ENCODE measurements at places on chromosomes 11 and 22. TPM values are rescaled to one million over a fixed set of nuclear protein-coding genes. Genes with fewer than 3 reads are reported as not detected.
A peak's percentile ranks its signal among the peaks of the same experiment; 100 is the strongest.

Gene OR51B2
- total RNA-seq: not detected

Gene SYT12
- total RNA-seq: 0.03 TPM

Gene KRTAP5-8
- total RNA-seq: not detected

- DNase-seq: no peak
Measured at GRCh38 chr11:10349281-10349665, 44.4 kb downstream of the ADM start.

- no peak for DNase-seq
Measured at GRCh38 chr22:31588970-31589675, 72.9 kb downstream of the PISD start.

- DNase-seq: peak; percentile 95
Measured at GRCh38 chr11:13118194-13118593, 109.1 kb downstream of the RASSF10 start.

- no peak for DNase-seq
Measured at GRCh38 chr11:46616551-46617133, 385 bp downstream of the HARBI1 start.

DNA sequence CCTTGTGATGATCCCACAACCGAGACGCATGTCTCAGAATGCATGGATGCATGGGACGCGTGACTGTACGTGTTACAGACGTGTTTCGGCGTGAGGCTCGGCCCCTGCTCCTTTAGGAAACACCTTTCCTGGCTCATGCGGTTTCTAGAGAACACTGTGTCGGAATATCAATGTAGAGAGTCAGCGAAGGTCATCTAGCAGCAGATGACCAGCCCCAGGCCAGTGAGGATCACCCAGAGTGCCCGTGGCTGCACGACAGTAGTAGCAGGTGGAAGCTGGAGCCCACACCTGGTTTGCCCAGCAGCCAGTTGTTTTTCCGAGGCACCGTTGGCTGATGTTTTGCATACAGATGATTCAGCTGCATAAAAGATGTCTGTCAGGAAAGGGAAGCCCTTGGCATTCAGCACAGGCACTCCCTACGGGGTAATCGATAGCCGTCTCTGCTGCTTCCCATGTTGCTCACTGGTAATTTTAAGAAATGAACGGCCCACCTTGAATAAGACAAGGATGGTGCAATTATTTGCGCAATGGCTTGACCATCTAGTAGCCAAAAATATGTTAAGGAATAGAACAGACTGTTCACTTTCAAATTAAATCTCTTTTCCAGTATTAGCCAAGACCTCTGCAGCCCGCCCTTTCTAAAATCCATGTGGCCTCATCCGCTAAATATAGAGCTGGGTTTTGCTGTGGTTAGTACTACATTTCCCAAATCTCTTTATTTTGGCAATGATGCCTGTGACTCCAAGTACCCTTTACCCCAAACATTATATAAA is 1.1 kb upstream of the CLTCL1 start:
- no peak for DNase-seq

DNA sequence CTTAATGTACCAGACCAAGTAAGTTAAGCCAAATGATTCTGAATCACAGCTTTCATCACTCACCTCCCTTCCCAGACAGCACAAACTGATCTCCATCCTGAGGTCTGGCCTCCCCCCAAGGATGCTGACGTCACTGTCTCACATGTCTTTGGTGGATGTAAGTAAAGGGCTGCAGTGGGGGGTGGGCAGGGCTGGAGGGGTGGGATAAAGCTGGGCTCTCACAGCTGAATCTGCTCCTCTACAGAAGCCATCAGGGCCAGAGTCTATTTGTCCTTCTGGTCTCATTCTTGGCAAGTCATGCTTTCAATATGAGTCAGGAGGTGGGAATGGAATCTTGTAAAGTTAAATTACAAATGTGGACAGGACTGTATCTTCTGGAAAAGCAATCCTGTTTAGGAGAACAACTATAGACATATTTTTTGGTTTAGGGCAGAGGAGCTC is 32.7 kb downstream of the P4HA3 start:
- peak; percentile 60 for DNase-seq

GRCh38 chr11:125167954-125168835 is 3.6 kb downstream of the PKNOX2 start:
- DNase-seq: no peak

DNA sequence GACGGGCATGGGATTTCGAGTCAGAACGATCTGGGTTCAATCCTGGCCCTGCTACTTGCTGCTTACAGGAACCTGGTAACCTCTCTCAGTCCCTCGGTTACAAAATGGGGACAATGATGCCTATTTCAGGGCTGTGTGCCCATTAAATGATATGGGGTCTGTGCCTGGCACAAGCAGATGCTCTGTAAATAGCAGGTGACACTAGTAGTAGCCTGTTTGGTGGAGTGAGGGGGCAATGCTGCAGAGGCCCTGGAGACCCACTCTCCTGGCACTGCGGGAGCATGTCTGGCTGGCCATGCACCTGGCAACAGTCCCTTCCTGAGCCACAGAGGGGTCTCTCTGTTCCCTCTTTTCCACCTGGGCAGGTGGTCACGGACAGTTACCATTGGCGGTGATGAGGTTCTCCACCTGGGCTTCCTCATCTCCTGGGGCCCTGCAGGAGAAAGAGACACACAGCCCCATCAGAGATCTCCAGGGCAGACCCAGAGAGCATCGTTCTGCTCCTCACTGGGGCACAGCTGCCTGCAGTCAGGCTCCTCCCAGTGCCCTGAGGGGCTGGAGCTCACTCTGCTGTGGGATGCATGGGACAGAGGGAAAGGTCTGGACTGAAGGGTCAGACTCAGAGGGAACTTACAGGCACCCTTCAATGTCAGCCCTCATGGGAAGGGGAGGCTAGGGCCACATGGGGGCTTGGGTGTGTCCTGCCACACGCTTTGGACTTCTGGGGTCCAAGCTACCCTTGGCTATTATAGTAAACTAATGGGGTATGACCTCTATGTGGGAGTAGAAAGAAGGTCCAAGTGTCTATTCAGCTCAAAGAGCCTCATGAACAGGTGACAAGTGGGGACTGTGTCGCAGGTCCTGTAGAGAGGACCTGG is 15.6 kb upstream of the FXYD2 start:
- no peak for DNase-seq

Data from Caki2 (cell line).